Endothelial cell (in vitro differentiated cells): ENCODE measurements at places on chromosomes 4 and X. TPM values are rescaled to one million over a fixed set of nuclear protein-coding genes. Genes with fewer than 3 reads are reported as not detected.

GRCh38 chr4:110510955-110511544, 35.1 kb downstream of the ENPEP start:
- no peaks in the 10 kb centered on the region for H3K36me3 ChIP-seq
- H3K27me3 ChIP-seq = no peaks in the 10 kb centered on the region
- DNase-seq = no peak
- H3K4me1 ChIP-seq = peaks cover 2% of the 10 kb centered on the region
- H3K4me3 ChIP-seq = no peak overlapping the region

GRCh38 chr4:151627491-151627890, 133.3 kb downstream of the GATB start:
- no peaks in the 10 kb centered on the region for H3K36me3 ChIP-seq
- H3K27ac ChIP-seq = no peak overlapping the region
- peaks cover 3% of the 10 kb centered on the region for H3K4me1 ChIP-seq
- H3K27me3 ChIP-seq = peaks cover 2% of the 10 kb centered on the region

GRCh38 chr4:112982680-112983079, 66.8 kb upstream of the ANK2 start:
- H3K36me3 ChIP-seq = no peaks in the 10 kb centered on the region
- no peaks in the 10 kb centered on the region for H3K27me3 ChIP-seq
- no peaks in the 10 kb centered on the region for H3K4me1 ChIP-seq
- DNase-seq = no peak

GRCh38 chrX:1928805-1929204, 313.9 kb downstream of the ASMT start:
- H3K36me3 ChIP-seq = no peaks in the 10 kb centered on the region
- H3K4me3 ChIP-seq = no peak overlapping the region
- H3K27me3 ChIP-seq = no peaks in the 10 kb centered on the region
- no peaks in the 10 kb centered on the region for H3K4me1 ChIP-seq
- H3K27ac ChIP-seq = no peak overlapping the region

- no peaks in the 10 kb centered on the region for H3K27me3 ChIP-seq
- H3K4me3 ChIP-seq = peak overlapping the region; percentile 89
- H3K27ac ChIP-seq = no peak overlapping the region
- H3K36me3 ChIP-seq = peaks cover 3% of the 10 kb centered on the region
- DNase-seq = no peak
Observed at GRCh38 chrX:101347859-101348451, 587 bp downstream of the TIMM8A start.

- H3K4me3 ChIP-seq = no peak overlapping the region
- H3K4me1 ChIP-seq = peaks cover 7% of the 10 kb centered on the region
- DNase-seq = no peak
- no peaks in the 10 kb centered on the region for H3K27me3 ChIP-seq
- H3K27ac ChIP-seq = no peak overlapping the region
Observed at GRCh38 chr4:146288193-146288592, 73.9 kb downstream of the REELD1 start.

DNA sequence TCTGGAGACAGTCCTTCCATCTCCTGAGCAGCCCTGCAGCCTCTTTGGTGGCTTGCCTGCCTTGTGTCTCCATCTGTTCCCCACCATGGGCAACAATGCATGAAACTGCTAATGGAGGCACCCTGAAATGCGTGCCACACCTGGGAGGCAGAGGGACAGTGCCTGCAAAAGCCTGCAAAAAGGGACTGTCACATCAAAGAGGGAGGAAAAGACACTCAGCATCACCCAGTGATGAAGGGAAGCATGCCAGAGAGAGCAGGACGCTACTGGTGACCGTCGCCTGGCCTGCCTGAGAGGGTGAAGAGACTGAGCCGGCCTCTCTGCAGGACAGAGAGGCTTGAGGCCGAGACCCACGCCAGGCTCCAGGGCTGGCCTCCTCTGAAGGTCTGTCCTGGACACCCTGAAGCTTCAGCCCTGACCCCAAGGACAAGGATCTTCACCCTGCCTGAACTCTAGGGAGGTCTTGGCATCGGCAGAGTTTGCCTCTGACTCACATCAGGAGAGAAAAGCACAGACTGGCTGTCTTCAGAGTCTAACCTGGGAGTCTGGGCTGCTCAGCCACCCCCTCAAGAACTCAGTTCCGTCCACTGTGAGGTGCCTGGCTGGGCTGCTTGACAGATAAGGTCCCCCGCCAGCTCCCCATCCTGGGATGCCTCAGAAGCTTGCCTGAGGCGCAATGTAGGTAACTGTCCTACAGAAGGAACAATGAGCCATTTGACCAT, 8.1 kb downstream of the ACSL1 start:
- no peak for DNase-seq
- peaks cover 3% of the 10 kb centered on the region for H3K27me3 ChIP-seq
- H3K4me1 ChIP-seq = peaks cover 6% of the 10 kb centered on the region
- H3K36me3 ChIP-seq = no peaks in the 10 kb centered on the region
- H3K4me3 ChIP-seq = no peak overlapping the region
- H3K27ac ChIP-seq = no peak overlapping the region

DNA sequence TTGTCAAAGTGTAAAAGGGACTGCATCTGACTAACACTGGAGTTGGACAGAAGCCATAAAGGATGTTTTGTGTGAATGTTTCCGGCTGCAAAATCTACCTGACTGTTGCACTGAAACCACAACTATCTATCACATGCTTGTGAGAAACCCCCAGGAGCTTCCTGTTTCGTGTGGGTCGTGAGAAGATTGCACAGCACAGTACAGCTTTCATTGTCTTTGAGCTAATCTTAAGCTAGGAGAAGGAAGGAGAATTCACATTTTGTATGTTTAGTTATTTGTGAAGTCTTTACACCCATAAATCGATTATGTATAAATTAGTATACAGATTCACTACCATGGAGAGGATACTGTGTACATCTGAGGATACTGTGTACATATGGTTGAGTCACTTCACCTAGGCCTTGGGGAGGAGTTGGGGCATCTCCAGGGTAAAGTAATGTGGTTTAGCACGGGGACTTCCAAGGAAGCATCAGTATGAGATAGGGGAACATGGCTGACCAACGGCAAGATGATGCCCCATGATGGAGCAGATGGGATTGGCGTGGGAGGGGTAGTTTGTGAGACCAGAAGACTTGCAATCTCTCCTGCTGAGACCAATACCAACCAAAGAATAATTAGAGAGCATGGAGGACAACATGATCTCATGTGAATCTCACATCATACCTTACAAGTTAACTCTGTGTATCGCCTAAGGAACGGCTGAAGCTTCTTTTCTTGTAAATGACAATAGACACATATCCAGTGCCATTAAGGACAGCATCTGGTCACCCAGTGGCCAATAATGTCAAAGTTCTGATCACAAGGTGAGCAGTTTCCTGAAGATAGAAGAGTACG, 43.1 kb upstream of the FAM9C start:
- H3K27me3 ChIP-seq = no peaks in the 10 kb centered on the region
- H3K36me3 ChIP-seq = no peaks in the 10 kb centered on the region
- no peak overlapping the region for H3K27ac ChIP-seq
- DNase-seq = no peak

DNA sequence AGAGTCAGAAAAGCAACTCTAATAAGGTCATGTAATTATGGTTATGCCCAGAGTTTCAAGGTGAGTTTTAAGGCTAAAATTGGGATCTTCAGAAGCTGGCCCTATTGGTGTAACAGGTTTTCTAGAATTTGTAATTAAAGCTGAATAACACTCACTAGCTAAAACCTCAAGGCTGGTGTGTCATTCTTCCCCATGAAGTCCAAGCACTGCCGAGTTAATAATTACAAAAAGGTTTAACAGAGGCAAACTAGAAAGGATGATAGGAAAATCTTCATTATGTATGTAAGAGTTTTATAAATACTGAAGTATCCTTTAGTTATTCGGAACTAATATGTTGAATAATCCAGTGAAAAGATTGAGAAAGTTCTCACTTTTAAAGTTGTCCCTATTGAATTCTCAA, 34.3 kb downstream of the MXRA5 start:
- DNase-seq = no peak
- no peak overlapping the region for H3K27ac ChIP-seq
- H3K27me3 ChIP-seq = no peaks in the 10 kb centered on the region
- H3K4me1 ChIP-seq = no peaks in the 10 kb centered on the region
- peaks cover 7% of the 10 kb centered on the region for H3K36me3 ChIP-seq
- no peak overlapping the region for H3K4me3 ChIP-seq

- no peaks in the 10 kb centered on the region for H3K4me1 ChIP-seq
- DNase-seq = no peak
- no peaks in the 10 kb centered on the region for H3K36me3 ChIP-seq
- H3K27me3 ChIP-seq = no peaks in the 10 kb centered on the region
Observed at GRCh38 chr4:27714073-27714472, 853.4 kb downstream of the STIM2 start.

DNA sequence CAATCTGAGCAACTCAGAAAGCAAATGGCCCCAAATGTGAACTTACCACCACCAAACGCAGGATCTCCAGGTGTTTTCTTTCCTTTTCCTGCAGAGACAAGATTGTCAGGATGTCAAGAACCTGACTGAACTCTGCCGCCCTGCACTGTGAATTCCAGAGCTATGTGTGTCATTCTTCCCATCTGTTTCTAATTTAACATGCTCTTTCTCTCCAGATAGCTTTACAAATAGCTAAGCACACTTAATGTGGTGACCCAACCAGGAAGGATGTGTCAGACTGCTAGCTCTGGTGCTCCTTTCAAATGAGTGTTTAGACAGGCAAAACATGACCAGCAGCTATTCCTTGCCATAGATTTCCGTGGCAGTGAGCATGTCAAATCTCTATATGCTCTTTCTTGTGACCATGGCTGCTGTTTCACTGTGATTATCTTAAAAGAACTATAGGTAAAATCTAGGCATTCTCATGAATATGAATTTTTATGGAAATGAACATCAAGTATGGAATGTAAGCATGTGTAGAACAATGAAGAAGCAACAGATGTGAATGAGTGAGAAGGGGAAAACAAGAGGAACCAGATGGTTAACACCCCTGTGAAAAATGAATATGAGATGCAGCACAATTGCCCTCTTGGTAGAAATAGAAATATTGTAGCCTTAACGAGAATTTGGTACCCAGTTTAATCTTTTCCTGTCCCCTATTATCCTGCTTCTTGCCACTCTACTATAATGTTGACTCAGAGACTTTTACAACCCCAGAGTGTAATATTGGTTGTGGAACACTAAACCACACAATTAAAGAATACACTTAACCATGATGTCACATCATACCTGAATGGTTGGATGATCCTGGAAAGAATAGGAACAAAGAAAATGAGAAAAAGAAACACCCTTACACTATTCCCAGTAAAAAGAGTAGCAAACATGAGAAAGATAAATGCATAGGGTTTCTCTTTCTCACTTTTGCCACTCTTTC, 247.8 kb upstream of the DKK2 start:
- H3K27me3 ChIP-seq = no peaks in the 10 kb centered on the region
- H3K4me3 ChIP-seq = no peak overlapping the region
- H3K4me1 ChIP-seq = peaks cover 17% of the 10 kb centered on the region
- no peak overlapping the region for H3K27ac ChIP-seq
- no peak for DNase-seq
- no peaks in the 10 kb centered on the region for H3K36me3 ChIP-seq

DNA sequence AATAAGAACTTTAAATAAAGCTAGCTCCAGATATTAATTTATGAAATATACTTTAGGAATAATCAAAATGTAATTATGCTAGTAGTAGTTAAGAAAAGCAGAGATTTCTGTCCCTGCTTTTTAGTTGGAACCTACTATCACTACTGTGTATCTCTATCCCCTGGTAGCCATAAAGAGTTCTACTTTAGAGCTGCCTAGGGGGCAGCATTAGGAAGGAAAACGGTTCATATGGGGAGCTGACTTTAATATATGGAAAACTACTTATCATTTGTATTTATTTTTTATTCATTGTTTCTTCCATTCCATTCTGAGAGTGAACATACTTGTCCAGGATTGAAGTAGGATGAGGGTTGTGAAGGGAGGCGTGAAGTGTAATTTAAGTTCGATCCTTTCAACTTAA, 40.9 kb downstream of the CPEB2 start:
- H3K36me3 ChIP-seq = no peaks in the 10 kb centered on the region
- H3K27me3 ChIP-seq = no peaks in the 10 kb centered on the region
- H3K27ac ChIP-seq = no peak overlapping the region
- DNase-seq = no peak
- H3K4me1 ChIP-seq = peaks cover 7% of the 10 kb centered on the region

- peaks cover 31% of the 10 kb centered on the region for H3K4me1 ChIP-seq
- DNase-seq = no peak
- no peak overlapping the region for H3K4me3 ChIP-seq
- H3K27ac ChIP-seq = peak overlapping the region; percentile 88
- no peaks in the 10 kb centered on the region for H3K27me3 ChIP-seq
Observed at GRCh38 chrX:108126661-108127060, 35.1 kb downstream of the ATG4A start.

DNA sequence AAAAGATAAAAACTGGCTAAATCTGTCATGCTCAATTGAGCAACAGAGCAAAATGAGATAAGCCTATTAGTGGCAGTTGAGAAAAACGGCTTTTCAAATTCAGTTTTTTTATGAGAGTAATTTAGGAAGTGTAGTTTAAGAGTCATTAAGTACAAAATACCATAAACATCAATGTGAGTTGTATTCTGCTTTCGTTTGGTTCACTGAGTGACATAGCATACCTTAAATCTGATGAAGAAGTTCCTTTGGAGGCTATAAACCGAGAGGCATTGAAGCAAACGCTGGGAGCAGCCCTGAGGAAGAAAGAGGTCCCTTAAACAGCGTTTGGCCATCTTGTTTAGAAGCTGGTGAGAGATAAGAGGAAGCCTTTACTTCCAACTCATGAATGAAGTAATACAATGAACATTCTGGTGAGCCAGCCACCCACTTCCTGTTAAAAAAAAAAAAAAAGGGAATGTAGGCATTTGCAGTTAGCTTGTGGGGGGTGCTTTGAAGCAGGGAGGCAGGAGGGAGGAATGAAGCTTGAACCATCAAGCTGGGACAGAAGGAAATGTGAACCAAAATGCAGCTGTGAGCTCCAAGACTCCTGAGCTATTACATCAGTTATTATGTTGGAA, 132.3 kb downstream of the ZNF330 start:
- H3K27ac ChIP-seq = peak overlapping the region; percentile 95
- no peak for DNase-seq
- H3K4me1 ChIP-seq = peaks cover 14% of the 10 kb centered on the region
- H3K4me3 ChIP-seq = no peak overlapping the region

- no peaks in the 10 kb centered on the region for H3K4me1 ChIP-seq
- no peaks in the 10 kb centered on the region for H3K36me3 ChIP-seq
- H3K27me3 ChIP-seq = no peaks in the 10 kb centered on the region
Observed at GRCh38 chr4:77481856-77482255, 123.8 kb upstream of the CXCL13 start.

DNA sequence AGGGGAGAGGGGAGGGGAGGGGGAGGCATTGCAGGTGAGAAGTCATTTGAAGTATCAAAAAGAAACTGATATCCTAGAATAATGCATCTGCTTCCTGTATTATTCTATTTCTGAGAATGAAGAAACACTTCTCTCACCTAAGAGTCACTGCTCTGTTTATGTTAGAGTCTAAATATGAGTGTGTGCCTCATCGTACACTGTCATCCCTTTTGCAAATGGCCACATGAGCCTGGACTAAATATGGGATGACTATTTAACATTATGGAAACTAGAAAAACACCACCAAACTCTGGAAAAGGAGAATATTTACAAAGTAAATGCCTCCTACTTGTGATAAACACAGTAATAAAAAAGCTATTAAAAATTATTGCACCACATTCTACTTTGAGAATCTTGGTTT, 146.4 kb upstream of the NOCT start:
- H3K4me3 ChIP-seq = no peak overlapping the region
- no peak overlapping the region for H3K27ac ChIP-seq
- peaks cover 2% of the 10 kb centered on the region for H3K27me3 ChIP-seq
- no peak for DNase-seq

ODAPH gene
- total RNA-seq = not detected

TBX22 gene
- 0.36 TPM for total RNA-seq

FGFBP2 gene
- not detected for total RNA-seq

TREX2 gene
- total RNA-seq = 1.5 TPM

KIF4A gene
- total RNA-seq = 7.6 TPM

NUP62CL gene
- total RNA-seq = 9.3 TPM

VCX3B gene
- total RNA-seq = 0.23 TPM

TIGD2 gene
- total RNA-seq = 8.8 TPM

AMTN gene
- not detected for total RNA-seq

TGIF2LX gene
- not detected for total RNA-seq

MAGEA4 gene
- total RNA-seq = 0.23 TPM

NAP1L2 gene
- total RNA-seq = 11.5 TPM
